NCI-H2029 treated with DMSO at 0.1 percent for 48 hours (cell line): ENCODE measurements at places on chromosomes 16 and 17.

DNA sequence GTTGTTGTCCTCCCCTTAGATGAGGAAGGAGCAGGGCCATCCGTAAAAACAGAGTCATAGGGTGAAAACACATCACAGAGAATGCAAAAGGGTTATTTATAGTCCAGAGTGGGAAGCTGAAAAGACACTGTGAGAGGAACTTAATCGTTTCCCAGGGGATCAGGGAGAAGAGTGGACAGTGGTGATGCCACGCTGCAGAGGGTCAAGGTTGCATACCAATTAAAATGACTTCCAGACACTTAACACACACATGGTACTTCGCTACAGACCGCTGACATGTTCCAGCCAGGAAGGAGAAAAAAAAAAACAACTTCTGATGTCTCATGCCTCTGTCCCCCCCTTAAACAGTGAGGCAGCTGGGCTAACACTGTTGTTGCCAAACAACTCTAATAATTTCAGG is 713.8 kb upstream of the RBFOX1 start:
- DNase-seq, result no peak

DNA sequence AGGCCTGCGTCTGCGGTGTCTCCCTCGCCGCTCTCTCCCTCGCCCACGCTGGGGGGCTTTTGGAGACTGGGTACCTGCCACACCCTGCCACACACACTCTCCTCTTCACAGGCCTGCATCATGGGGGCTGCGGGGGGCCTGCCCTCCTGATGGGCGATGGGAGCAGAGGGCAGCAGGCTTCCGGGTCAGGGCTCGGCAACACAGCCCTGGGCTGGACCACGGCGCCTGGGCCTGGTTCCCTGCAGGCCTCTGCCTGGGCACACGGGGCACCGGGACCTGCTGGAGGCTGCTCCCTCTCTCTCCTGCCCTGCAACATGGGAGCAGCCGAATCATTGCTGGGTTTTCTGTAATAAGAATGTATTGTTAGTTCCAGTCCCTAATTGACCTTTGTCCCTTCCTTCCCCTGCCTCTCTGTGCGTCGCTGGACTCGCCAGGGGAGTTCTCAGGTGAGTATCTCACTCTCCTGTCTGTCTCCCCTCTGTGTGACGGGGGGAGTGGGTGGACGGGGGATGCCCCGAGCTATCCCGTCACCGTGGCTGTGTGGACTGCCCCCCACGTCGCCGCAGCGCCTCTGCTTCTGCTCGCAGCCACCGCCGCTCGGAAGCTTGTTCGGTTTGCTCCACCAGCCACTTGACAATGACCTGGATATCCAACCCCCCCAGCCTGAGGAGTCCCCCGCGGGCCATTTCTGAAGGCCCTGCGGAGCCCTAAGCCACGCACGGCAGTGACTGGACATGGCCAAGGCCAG is 13.5 kb downstream of the NME3 start:
- DNase-seq, result no peak

DNA sequence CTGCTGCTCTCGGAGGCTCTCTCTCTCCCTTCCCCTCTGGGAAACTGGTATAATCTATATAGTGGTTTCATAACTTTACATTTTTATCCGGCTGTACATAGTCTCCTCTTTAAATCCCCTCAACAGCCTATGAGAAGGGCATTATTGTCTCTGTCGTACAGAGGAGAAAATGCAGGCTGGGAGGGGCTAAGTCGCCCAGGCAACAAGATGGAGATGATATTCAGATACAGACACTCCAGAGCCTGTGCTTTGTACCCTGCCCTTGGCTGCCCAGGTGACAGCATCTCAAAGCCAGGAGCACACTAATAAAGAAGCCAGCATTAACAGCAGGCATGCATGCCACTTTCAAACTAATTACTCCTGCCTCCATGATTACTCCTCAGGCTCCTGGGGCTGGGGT is 4.7 kb upstream of the EIF1 start:
- DNase-seq, result no peak

DNA sequence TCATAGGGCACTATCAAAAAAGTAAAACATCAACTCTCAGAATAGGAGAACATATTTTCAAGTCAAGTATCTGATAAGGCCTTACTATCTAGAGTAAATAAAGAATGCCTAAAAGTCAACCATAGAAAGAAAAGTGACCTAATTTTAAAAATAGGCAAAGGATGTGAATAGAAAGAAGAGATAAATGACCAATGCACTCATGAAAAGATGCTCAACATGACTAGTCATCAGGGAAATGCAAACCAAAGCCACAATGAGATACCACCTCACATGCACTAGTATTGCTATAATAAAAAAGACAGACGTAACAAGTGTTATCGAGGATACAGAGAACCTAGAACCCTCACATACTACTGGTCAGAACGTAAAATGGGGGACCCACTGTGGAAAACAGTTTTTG is 90.8 kb downstream of the DYNLRB2 start:
- no peak for DNase-seq

- no peak for DNase-seq
Measured at GRCh38 chr17:68461589-68461988, 4.3 kb upstream of the WIPI1 start.

GRCh38 chr17:39867084-39867879 is 720 bp upstream of the ZPBP2 start:
- no peak for DNase-seq
